ENCODE measurements at places on chromosomes 3 and 15.

DNA sequence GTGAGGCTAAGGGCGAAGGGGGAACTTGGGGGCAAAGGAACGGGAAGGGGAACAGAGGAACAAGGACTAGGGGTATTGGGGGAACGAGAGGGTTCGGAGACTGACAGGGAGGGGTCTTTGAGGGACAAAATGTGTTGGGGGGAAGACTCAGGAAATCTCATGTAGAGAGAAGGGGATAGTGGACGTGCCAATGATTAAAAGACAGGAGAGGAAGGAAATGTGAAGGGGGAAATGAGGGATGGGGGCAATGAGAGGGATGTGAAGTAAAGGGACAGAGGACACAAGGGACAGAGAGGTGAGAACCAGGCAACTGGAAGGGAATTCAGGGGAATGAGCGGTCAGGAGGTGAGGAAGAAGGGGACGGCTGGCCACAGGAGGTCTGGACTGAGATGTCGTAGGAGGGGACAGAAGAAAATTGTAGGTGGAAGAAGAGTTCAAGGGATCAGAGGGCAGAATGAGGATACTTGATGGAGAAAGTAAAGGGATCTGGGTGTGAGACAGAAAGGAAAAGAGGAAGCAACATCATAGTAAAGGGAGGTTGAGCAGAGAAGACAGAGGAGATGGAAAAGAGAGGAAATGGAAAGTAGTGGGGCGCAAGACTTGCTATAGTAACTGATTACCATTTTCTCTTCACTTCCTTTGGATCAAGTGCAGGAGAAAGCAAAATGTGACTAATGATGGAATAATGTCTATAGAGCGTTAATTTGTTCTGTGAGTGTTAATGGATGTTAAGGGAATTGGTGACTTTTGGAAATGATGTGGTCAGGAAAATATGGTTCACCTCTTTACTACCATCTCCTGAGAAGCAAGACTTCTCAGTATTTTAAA lies 749 bp downstream of the RAB8B start:
- no peak for DNase-seq

- no peak for DNase-seq
These were observed 167.0 kb upstream of the ANKRD28 start for GRCh38 chr3:15964605-15965442.

- DNase-seq = peak; percentile 45
These were observed 176.9 kb upstream of the LMCD1 start for GRCh38 chr3:8324747-8325146.

DNA sequence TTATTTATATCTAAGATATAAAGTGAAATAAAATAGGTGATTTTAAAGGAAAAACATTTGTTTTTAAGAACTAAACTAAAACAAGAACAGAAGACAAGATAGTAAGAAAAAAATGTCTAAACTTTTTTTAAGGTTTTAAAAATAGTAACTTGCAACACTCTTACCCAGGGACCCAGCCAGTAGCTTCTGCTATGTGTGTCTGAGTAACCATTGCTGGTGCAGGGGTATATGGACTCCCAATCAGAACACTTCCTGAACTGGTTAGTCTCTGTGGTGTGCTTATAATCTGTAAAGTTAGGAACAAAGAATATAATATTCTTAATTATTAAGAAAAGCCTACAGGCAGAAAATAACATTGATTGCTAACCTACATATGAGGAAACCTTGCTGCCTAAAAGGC lies 118.4 kb downstream of the ATP1B3 start:
- no peak for DNase-seq

- no peak for DNase-seq
These were observed 57.3 kb downstream of the LINGO1 start for GRCh38 chr15:77575203-77575934.

DNA sequence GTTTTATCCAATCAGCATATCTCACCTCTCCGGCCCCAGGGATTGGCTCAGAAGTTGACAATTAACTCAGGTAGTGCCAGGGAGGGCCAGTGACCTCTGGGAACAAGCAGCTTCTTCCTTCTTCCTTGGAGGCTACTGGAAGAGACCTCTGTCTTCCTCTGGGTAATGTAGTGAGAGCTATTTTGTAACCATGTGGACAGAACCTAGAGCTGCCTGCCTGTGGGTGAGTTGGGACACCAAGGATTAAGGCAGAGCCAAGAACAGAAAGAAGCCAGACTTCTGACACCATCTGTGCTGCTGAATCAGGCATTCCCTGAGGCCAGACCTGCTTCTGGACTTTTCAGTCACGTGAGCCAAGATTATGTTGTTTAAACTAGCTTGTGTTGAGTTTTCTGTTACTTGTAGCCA lies 5.9 kb upstream of the NDUFAF1 start:
- no peak for DNase-seq

- DNase-seq = no peak
These were observed 2.9 kb upstream of the TBC1D5 start for GRCh38 chr3:17745301-17745700.

DNA sequence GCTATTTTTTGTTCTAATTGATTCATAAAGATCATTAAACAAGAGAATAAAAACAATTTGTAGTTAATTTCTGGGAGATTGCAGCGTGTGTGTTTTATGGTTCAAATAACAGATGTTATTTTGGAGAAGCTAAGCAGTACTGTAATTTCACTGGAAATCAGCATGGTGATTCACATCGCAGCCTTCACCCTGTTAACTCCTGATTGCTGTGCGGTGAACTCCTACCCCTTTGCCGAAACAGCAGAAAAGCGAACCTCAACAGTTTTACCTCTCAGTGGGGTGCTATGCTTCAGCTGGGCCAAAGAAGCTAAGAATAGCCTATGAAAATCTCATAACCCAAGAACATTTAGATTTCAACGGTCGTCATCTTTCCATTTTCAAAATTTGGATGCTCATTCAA lies 441.5 kb upstream of the RARB start:
- DNase-seq = no peak

DNA sequence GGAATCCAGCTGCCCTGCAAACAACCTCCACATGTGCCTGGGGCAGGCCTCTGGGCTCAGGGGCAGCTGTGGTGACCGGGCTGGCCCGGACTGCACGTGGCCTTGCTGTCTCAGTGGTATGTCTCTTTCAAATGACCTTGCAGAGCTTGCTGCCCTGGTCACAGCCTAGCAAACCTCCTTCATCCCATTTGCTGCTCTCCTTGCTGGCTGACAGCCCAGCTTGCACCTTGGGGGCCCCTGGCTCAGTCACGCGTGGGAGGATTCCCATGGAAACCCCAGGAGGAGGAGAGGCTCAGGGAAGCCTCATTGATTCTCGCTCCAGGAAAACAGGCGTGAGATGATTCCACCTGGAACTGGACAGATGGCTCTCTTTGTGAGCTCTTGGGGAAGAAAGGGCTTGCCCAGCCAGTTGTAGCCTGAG lies 5.6 kb downstream of the SPSB4 start:
- DNase-seq = no peak

DNA sequence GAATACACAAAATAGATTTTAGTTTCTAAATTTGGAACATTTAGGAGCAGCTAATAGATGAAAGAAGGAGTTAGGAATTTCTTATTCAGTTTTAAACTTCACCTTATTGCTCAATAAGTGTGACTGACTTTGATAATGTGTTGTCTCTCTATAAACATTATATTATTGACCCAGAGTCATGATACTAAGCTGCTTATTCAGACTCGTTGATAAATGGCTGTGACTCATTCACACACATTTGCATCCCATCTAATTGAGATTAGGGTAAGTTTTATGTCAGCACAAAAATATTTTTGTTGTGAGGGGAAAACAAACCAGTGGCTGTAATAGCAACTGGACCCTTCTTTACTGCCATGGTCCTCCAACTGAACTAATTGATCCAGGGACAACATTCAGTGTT lies 137.6 kb downstream of the GOLIM4 start:
- no peak for DNase-seq

GRCh38 chr3:130820976-130821375 lies 72.9 kb upstream of the ATP2C1 start:
- no peak for DNase-seq

DNA sequence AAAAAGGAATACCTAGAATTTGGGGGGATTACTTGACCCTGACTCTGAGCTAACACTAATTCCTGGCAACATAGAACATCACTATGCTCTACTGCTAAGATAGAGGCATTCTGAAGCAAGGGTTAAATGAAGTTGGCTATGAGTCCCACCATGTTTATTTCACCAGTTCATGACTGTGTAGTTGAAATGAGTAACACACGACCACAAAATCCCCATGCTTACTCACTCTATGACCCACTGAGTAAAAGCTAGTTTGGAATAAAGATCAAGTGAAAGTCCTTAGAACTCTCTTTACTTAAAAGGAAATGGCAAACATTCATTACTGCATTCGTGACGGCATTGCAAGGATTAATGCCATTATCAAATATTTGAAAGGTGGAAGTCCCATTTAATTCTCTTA lies 47.4 kb downstream of the MRPL46 start:
- no peak for DNase-seq

- DNase-seq = no peak
These were observed 72.8 kb upstream of the RARB start for GRCh38 chr3:25355034-25355885.

All from T-helper 17 cell (primary cell).